BJ (cell line): ENCODE measurements at places on chromosomes 2 and 18.

- no peak for DNase-seq
Observed at GRCh38 chr2:27298391-27299080, 9.7 kb downstream of the UCN start.

GRCh38 chr2:194723446-194723845 is 933.6 kb upstream of the SLC39A10 start:
- DNase-seq: no peak

DNA sequence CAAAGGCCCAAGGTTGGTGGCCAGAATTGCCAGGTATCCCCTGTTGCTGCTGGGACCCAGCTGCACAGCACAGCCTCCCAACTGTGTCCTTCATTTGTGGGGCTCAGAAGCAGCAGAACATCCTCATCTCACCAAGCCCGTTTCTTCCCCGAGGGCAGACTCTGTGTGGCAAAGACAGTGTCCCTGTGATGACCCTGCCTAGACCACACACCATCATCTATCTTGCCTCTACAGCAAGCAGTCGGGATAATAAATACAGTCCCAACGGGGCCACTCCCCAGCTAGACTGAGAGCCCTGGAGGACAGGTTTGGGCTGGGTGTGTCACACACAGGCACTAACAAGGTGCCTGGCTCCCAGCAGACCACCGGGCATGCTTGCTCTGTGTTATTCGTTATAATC is 93.4 kb downstream of the PTGR3 start:
- no peak for DNase-seq

- DNase-seq: no peak
Observed at GRCh38 chr18:35511833-35512232, 14.1 kb upstream of the INO80C start.

DNA sequence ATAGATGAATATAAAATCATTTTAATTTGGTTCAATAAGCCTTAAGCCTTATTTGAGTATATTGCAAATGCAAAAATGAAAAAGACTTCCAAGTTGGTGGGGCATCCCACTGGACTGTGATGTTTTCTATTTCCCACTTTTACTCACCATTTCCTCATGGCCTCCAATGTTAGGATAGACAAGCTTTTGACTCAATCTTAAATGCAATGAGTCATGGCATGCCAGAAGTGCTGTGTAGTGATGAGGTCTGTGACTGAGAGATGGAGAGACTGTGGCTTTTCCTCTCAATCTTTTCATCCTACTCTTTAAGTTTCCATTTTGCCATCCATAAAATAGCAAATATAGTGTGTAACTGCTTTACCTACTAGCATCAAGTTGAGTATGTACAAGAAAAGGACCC is 1401.2 kb upstream of the CELF4 start:
- no peak for DNase-seq

DNA sequence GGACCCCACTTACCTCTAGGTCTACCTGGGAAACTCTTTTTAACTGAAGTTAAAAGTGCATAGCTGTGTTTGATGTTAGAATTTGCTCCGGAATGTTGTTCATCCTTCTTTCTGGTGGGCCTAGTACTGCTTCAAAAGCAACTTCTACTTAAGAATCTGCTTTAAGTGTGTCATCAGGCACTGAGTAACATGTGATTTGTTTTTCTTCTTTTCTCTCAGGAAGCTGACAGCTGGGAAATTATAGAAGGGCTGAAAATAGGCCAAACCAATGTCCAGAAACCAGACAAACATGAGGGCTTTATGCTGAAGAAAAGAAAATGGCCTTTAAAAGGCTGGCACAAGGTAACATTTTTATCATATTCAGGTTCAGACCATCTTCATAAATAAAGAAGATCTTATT is 122.9 kb downstream of the PRKRA start:
- no peak for DNase-seq

DNA sequence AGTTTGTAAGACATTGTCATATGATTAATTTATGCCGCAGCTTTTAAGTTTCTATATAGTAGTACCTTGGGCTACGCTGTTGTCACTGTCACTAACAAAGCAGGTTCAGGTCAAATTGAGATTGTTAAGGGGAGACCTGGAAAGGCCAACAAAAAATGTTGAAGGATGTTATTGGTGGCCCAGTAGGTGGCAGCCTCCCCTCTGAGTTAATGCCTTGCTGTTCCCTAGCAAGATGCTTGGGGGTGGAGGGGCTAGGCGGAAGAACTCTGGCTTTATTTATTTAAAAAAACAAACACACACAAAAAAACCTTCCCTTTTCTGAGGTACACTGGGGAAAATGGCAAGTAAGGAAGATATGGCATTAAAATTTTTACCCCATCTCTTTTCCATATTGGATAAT is 128.3 kb upstream of the ATP5MC3 start:
- DNase-seq: no peak

GRCh38 chr2:119246884-119247843 is 23.5 kb downstream of the STEAP3 start:
- no peak for DNase-seq

DNA sequence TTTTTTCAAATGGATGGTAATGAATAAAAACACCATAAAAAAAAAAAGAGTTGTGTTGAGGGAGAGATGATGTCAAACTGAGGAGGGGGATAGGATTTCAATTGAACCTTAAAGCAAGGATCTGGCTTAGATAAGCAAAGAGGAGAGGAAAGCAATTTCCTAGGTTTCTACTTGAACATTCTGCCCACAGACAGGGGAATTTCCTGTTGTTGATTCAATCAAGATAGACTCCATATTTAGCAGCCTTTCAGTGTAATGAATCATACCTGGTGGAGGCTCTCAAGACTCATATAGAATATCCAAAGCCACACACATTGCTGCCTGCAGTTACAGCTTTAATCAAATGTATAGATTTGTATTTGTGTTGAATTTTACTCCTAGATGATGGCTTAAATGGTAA is 294.4 kb upstream of the PIK3C3 start:
- DNase-seq: no peak

- DNase-seq: no peak
Observed at GRCh38 chr2:223055836-223056235, 3.8 kb downstream of the KCNE4 start.

DNA sequence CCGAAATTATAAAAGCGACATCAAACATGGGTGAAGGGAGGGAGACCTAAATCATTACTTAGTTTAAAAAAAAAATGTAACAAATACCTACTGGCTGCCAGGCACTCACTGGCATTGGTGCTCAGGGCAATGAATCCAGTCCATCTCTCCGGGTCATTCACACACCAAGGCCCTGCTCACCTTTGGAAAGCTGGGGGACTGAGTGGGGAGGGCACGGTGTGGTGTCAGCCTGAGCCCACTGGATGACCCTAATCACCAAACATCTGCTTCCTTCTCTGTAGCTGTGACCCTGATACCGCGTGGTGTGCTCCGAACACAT is 336 bp upstream of the DDX1 start:
- DNase-seq: no peak

DNA sequence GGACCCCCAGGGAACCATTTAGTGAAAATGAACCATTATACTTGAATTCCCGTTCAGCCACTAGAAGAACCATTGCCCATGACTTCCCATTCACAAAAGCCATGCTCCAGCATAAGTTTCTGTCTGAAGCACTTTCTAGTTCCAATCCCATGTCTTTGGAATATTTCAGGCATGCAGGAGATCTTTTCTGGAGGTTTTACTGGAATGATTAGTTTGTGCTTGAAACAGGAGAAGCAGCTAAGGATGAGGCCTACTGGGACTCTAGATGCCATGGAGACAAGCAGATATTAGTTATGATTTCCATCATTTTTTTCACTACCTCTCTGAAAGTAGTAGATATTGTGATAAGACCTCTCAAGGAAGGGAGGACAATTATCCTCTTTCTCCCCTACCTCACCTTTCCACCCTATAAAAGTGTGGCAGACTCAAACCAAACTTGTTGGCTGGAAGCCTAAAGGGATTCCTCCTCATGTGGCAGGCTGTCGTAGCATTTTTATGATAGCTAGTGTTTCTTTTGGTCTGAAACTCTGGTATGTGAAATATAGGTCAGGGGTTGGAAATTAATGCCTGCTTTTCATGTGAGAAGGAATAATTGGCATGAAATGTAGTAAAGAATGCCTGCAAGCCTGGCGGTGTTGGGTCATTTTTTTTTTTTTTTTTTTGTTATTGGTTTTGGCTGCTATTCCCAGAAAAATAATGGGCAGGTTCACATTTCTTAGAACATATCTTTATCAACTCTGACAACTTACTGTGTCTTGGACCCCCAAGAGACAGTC is 29.3 kb upstream of the MMADHC start:
- DNase-seq: no peak

DNA sequence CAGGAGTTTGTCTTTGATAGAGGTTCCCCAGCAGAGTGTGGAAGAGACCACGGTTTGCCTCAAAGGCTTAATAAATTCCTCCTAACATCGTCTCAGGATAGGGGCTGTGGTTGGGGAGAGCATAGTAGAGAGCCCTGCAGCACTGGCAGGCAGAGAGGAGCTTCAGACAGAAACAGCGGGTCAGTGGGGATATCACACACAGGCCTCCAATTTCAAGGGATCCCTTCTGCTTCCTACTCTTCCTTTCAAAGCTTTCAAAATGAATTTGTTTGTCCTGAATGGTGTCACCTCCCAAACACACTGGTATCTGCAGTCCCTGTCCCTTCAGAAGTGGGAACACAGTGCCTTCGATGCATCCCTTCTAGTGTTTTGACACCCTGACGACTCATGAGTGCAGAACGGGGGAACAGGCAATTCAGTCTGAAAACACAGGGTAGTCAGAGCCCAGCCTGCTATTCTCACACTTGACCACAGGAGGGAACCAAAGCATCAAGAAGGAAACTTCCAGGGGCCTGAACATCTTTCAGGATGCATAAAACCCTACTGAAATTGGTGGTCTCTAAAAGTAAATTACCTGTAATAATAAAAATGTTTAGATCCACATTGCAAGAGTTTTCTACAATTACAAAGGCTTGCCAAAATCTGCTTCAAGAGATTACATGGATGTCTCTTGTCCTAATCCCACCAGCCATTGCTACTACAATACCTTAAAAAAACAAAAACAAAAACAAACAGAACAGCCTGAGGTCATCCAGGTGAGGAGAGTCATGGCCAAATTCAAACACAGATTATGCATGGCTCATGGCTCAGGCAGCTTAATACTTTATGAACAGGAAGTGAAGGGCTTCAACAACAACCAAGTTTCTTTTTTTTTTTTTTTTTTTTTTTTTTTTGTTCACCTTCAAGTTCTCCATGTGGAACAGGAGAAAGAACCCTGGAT is 49.8 kb downstream of the SLC14A2 start:
- no peak for DNase-seq

GRCh38 chr18:38576349-38576748 is 1010.8 kb upstream of the CELF4 start:
- DNase-seq: no peak

DNA sequence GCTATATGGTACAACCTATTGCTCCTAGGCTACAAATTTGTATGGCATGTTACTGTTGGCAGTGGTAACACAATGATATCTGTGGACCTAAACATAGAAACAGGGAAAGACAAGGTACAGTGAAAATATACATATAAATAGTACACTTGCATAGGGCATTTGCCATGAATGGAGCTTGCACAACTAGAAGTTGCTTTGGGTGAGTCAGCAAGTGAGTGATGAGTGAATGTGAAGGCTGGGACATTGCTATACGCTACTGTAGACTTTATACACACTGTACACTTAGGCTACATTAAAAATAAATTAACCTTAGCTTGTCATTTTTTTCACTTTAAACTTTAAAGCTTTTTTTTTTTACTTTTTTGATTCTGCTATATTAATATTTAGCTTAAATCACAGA is 500.0 kb upstream of the SETBP1 start:
- no peak for DNase-seq

DNA sequence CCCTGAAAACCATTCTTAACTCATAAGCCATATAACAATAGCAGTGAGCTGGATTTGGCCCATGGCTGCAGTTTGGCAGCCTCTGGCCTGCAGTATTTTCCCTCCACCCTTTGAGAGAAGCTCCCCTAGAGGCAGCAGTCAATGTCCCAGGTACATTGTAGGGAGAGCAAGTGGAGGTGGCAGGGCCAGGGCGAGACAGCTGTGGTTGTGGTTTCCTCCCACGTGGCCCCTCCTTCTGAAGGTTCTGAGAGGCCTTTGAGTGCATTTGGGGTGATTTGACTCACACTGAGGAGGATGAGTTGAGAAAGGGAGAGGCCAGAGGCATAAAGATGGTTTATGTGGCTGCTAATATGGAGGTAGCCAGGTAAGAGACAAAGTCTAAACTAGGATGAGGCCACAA is 45.5 kb upstream of the LDAH start:
- no peak for DNase-seq

DNA sequence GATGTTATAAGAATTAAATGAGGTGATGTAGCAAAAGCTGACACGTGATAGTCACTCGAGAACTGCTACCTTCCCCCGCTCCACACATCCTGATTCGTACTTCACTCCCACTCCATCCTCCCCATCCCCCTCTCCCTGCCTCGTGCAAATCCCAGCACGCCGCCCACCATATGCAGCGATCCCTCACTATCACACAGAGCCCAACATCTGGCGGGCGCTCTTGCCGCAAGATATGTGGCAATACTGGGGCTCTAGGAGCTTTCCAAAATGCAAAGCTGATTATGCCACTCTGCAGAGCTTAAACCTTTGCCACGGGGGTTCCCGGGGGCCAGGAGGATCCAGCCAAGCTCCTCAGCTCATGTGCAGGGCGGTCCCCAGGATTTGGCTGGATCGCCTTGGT is 37.4 kb downstream of the DNMT3A start:
- no peak for DNase-seq

- DNase-seq: no peak
Observed at GRCh38 chr2:201852462-201852861, 46.1 kb downstream of the CDK15 start.

DNA sequence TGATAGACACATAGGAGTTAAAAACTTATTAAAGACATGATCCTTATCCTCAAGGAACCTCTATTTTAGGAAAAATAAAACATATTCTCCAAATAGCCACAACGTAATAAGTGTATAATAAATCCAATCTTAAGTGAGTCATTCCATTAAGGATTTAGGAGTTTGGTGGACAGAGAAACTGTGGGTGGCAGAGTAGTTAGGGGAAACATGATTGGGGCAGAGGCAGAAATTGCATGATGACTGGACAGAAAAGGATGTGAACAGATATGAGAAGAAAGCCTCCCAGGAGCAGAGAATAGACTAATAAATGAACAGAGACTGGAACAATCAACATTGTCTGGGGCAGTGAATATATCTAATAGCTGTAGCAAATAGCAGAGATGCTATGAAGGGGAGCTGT is 48.1 kb upstream of the SIGLEC15 start:
- peak; percentile 91 for DNase-seq

DNA sequence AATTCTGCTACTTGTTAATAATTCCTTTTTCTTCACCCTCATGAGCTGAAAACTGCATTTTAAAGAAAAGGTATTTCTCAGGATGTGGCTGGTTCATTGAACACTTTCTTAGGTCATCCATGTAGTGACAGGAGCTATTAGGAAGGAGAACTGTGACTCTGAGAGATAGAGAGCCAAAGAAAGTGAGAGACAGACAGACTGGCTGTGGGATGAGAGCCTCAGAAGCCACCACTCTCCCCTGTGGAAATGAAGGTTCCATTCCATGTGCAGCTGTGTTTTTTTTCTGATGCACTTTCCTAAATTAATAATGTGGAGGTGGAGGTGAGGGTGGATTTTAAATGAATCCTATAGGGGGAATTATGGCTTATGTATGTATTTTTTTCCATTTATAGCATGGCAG is 113.3 kb downstream of the FAM210A start:
- DNase-seq: no peak

GRCh38 chr2:20484810-20485611 is 38.1 kb downstream of the RHOB start:
- DNase-seq: no peak
